ENCODE measurements at places on chromosomes 2 and 18. TPM values are rescaled to one million over a fixed set of nuclear protein-coding genes. Genes with fewer than 3 reads are reported as not detected.

Gene TEX44
- polyA plus RNA-seq, result not detected

Gene CREG2
- 0.51 TPM for polyA plus RNA-seq

Gene CNGA3
- polyA plus RNA-seq, result 0.15 TPM

GRCh38 chr2:98649135-98649991 lies 41.0 kb downstream of the UNC50 start:
- peak; percentile 36 for DNase-seq

GRCh38 chr2:230356084-230356483 lies 29.1 kb downstream of the SP140L start:
- DNase-seq, result no peak

GRCh38 chr18:34957864-34958259 lies 83.4 kb upstream of the MAPRE2 start:
- no peak for DNase-seq

DNA sequence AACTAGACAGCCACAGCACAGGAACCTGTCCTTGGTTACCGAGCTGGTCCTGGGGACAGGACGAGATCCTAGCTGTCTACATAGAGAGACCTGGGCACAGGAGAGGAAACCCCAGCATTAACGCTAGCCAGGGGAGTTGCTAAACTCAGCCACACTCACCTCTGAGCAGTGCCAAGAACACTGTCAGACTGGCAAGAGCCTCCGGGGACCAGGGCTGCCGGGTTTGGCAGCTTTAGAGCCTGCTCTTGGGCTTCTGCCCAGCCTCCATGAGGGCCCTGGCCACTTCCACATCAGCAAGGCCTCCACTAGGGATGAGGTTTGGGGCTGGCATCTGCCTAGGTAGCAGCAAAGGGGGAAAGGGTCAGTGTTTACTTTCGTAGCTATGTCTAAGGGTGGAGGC lies 6.7 kb downstream of the TMBIM1 start:
- no peak for DNase-seq

GRCh38 chr2:134131681-134132489 lies 122.0 kb upstream of the MGAT5 start:
- no peak for DNase-seq

Gene CHMP3
- polyA plus RNA-seq, result 163 TPM

Gene RPRM
- 6.2 TPM for polyA plus RNA-seq

- DNase-seq, result no peak
Measured at GRCh38 chr2:178412047-178412446, 38.9 kb downstream of the PRKRA start.

Gene ACVR2A
- 7.2 TPM for polyA plus RNA-seq

Gene LGALSL
- polyA plus RNA-seq, result 4.7 TPM

GRCh38 chr2:232634206-232635150 lies 1.1 kb downstream of the EFHD1 start:
- DNase-seq, result no peak

Gene NPHP1
- polyA plus RNA-seq, result 6.1 TPM

Gene CCDC141
- polyA plus RNA-seq, result 0.20 TPM

Gene MRPL33
- 179 TPM for polyA plus RNA-seq

- no peak for DNase-seq
Measured at GRCh38 chr2:8819194-8819593, 18.2 kb downstream of the KIDINS220 start.

Gene MAP2
- 2.7 TPM for polyA plus RNA-seq

DNA sequence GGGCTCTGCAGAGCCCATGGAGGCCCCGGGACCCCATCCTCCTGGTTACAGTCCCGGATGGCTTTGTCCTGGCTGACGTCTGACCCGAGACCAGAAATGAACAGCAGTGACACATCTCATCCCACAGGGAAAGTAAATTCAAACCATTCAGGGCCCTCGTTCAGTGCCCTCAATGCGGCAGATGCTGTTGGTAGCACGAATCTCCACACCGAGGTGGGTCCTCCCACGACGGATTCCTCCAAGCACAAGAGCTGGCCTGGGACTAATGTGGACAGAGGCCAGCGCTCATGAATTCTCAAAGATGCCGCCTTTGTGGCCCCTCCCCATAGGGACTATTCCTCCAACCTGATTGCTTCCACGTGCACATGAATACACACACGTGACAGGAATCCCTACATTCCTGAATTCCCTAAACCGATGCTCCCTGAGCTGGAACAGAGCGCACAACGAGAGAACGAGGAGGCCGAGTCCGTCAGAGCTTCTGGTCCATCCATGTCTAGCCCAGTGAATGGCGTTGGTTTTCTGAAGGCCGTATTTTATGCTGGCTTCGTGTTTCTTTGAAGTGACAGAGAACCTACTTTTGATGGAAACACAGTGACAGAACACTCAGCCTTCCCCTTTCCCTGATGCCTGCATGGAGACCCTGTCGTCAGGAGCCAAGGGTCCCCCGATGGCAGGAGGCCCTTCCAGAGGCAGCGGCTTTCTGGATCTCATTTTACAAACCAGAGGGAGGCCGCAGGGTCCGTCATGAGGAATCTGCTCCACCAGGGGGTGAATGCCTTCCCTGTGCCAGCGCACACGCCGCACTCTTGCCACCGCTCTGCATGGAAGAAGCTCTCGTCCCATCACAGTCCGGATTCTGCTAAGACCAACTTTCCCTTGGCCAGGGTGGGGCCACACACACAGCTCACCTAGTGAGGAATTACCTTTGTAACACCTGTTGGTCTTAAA lies 64.3 kb upstream of the SNTG2 start:
- DNase-seq, result no peak

Gene DLGAP1
- 2.1 TPM for polyA plus RNA-seq

- DNase-seq, result no peak
Measured at GRCh38 chr18:68176901-68177300, 538.0 kb downstream of the TMX3 start.

Gene MYO5B
- 2.7 TPM for polyA plus RNA-seq

DNA sequence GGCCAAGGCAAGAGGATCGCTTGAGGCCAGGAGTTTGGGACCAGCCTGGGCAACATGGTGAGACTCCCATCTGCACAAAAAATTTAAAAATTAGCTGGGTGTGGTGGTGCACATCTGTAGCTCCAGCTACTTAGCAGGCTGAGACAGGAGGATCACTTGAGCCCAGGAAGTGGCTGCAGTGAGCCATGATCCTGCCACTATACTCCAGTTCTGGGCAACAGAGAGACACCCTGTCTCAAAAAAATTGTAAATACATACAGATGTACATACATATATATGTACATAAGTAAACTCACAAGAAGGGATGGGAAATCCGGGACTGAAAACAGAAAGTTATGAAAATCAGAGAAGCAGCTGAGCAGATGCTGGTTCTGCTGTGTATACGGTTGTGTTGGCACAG lies 29.6 kb upstream of the TAF4B start:
- DNase-seq, result no peak

DNA sequence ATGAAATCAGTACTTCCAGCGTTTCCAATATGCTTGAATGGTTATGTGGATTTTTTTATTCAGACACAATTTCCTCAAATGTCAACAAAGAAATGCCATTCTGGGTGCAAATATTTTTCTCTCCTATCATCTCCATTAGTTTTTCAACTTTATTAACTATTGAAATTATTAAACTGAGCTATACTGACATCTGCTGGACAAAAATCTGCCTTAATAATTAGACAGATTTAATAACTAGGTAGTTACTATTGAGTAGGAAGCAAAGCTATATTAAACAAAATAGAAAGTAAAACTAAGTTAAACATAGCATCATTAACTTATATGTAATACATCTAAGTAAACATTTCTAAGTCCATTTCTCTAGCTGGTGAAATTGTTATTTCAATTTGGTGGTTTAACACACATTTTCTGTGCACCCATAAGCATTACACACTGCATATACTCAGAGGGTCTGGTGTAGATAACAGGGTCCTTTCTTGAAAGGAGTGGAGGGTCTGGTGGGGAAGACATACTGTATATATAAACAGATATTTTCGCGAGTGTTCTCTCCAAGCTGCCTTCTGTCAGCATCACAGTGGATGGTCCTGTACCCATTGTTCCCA lies 77.0 kb downstream of the LANCL1 start:
- no peak for DNase-seq

DNA sequence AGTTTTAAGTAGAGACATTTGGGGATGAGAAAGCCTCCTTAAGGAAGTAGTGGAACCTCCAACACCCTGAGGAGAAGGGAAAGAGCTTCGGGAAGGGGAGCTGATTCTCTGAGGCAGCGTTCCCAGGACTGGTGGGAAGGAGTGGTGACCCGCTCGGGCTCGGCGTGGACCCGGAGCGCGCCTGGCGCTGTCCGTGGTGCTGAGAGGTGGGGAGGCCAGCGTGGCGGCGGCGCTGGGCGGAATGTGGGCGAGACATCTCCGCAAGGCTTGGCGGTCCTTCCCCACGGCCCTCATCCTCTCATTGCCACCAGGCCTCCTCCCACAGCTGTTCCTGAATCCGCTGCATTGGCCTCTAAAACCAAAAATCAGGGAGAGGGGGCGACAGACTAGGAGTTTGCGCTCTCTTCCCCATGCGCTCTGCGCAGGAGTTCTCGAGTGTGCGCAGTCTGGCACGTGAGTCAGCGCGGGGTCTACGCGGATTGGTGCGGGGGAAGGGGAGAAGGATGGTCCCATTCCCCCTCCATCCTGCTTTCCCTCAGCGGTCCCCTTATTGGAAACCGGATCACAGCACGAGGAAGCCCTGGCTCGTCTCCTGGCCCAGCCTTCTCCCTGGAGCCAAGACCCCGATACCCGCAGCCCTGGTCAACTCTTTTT lies 857 bp downstream of the RESP18 start:
- no peak for DNase-seq

Gene KLHL14
- polyA plus RNA-seq, result 0.39 TPM

GRCh38 chr2:152456262-152456661 lies 121.3 kb downstream of the FMNL2 start:
- DNase-seq, result no peak

Gene RIOK3
- polyA plus RNA-seq, result 43.4 TPM

GRCh38 chr2:25960920-25961319 lies 21.4 kb downstream of the KIF3C start:
- DNase-seq, result no peak

Gene TMEM169
- polyA plus RNA-seq, result 0.65 TPM

GRCh38 chr2:100623033-100623715 lies 60.4 kb downstream of the PDCL3 start:
- DNase-seq, result no peak

DNA sequence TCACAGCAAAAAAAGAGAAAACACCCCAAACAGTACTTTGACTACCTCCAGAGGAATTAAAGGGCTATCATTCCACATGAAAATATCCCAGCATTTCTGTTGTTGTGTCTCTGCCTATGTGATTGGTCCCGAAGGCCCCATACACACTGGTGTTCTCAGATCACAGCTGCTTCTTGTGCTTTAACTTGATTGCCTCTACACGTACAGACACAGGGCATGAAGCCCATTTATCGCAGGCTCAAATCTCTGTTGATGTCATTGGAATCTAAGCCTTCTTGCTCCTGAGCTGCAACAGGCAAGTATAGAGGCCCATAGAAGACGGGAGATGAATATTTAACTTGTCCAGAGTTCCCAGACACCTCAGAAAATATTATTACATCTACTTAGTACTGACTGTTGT lies 405.2 kb downstream of the NCKAP5 start:
- DNase-seq, result no peak

Gene BCL11A
- polyA plus RNA-seq, result 2.4 TPM

- DNase-seq, result no peak
Measured at GRCh38 chr2:122338000-122338399, 582.5 kb downstream of the TSN start.

- DNase-seq, result no peak
Measured at GRCh38 chr18:66271962-66272361, 331.9 kb downstream of the CDH19 start.

DNA sequence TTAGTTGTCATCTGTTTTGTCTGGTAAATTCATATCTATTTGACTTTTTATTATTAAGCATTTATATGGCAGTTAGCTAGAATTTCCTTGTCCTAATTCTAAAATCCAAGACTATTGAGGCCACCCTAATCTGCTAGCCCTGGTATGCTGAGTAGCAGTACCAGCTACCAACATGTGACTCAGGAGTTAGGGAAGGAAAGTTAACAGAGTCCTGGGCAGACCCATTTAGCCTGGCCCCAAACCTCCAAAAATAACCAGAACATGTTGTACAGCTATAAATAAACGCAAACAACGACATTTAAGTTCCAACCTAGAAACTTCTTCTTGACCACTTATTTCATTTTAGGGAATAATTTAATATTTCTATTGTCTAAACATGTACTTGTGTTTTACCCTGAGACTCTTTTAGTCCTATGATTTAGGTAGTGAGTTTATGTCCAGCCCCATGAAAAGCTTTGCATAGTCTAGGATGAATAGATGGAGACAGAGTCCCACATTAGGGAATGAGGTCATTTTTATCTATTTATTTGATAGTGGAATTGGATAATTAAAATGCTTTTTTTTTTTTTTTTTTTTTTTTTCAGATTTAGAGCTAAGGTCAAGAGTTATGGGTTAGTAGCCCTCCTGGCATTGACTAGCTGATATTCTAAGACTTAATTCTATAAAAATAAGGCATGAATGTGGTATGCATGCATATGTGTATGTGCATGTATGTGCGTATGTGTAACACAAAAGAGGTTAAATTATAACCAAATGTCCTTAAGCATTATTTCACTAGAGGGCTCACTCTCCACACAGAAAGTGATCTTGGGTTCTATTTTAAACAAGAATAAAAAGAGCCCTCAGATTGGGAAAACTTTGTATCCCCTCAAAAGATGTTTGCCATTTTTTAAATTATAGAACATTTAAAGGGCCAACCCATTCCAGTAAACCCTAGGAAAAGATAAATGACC lies 160.1 kb upstream of the MAPRE2 start:
- no peak for DNase-seq

GRCh38 chr2:122156176-122156890 lies 400.9 kb downstream of the TSN start:
- DNase-seq, result no peak

GRCh38 chr2:118049816-118050140 lies 35.9 kb upstream of the CCDC93 start:
- DNase-seq, result no peak

GRCh38 chr18:75247611-75248421 lies 37.2 kb downstream of the TSHZ1 start:
- peak; percentile 53 for DNase-seq

DNA sequence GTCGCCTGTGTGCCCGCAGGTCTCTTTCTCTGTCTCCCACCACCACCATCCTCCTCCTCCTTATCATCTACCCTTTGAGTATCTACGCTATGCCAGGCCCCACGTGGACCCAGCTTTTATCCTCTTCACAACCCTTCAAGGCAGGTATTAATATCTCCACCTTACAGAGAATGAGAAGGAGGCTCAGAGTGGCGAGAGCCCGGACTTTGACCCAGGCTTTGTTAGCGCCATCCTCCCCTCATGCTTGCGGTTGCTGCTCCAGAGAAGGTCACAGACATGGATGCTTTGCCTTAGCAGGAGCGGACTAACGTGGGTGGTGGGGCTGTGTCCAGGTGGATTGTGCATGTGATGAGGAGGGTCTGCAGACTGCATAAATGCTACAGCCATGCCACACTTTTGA lies 119.8 kb downstream of the CELF4 start:
- DNase-seq, result no peak

- DNase-seq, result no peak
Measured at GRCh38 chr2:96533292-96534073, 3.1 kb upstream of the ARID5A start.

Data from urinary bladder (tissue), 4 donors.